T-helper 9 cell (primary cell): ENCODE measurements at places on chromosomes 5 and 9.

DNA sequence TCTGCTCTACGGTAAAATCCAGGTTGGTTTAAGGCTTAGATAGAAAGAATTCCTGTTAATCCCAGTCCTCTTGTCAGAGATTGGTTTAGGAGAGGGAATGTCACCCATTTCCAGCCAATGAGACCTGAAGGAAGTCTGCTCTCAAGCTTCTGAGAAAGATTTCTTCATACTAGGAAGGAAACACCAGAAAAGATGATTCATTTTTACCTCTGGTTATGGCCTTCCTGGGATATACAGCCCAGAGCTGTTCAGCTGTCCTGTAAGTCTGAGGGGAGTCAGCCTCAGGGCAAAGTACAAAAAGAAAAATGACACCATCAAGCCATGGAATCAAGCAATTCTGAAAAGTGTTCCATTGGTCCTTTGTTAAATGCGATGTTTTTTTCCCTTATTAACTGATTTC, 18.6 kb upstream of the CFAP95 start:
- no peak for DNase-seq

DNA sequence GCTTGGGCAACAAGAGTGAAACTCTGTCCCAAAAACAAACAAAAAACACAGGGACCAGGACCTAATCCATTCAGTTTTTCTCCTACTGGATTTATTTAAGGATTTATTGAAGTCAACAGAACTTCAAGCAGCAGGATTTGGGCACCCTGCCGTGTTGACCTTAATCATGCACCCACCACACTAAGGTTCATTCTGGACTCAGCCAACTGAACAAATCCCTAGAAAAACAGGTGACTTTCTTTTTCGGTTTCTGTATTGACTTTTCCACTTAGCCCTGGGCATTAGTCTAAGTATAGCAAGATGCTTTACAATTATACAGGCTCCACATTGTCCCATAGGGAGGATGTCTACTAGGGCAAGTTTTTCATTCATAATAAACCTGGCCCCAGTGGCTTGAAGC, 30.0 kb downstream of the ZNF131 start:
- DNase-seq: no peak

GRCh38 chr5:53985796-53986195, 324.6 kb downstream of the ARL15 start:
- no peak for DNase-seq

- no peak for DNase-seq
Observed at GRCh38 chr5:145750199-145750598, 84.9 kb downstream of the PRELID2 start.

GRCh38 chr5:179250561-179251225, 94.6 kb downstream of the ADAMTS2 start:
- DNase-seq: no peak
